ENCODE measurements at places on chromosomes 1 and 21.

- DNase-seq = no peak
Measured at GRCh38 chr1:45815667-45816458, 12.5 kb downstream of the MAST2 start.

GRCh38 chr1:117412472-117412871 lies 45.2 kb downstream of the MAN1A2 start:
- DNase-seq = no peak

- no peak for DNase-seq
Measured at GRCh38 chr1:183893561-183894289, 88.8 kb downstream of the RGL1 start.

DNA sequence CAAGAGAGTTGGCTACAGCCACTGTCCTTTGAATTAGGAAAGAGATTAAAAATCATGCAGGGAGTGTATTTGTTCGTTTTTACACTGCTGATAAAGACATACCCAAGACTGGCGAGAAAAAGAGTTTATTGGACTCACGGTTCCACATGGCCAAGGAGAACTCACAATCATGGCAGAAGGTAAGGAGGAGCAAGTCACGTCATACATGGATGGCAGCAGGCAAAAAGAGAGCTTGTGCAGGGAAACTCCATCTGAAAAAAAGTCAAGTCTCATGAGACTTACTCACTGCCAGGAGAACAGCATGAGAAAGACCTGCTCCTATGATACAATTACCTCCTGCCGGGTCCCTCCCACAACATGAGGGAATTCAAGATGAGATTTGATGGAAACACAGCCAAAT lies 1595.2 kb downstream of the KCNT2 start:
- DNase-seq = no peak

- peak; percentile 75 for DNase-seq
Measured at GRCh38 chr1:181166377-181167196, 78.1 kb downstream of the IER5 start.

DNA sequence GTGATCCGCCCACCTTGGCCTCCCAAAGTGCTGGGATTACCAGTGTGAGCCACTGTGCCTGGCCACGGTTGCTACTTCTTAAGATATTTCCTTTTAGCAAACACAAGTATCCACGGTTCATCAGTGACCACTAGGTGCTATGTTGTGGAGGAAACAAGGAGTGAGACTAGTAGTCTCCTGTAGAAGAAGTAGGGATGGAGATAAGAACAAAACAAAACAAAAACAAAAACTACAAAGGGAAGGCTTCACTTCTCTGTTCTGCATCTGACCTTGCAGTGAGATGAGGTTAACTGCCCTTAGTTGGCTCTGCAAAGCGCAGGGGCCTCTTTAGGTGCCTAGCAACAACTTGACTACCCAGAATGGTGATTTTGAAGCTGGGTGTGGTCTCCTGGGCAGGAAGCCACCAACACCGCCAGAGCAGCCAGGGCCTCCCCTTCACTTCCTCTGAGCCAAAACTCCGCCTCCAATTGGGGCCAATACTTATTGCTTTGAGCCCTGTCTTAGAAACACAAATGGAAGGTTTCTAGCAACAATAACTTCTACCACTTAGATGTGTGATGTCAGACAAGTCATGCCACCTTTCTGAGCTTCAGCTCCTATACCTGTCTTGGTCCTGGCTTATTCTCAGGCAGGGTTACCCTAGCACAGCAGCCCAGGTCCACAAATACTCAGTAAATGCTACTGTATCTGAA lies 12.8 kb upstream of the CDC42 start:
- DNase-seq = no peak

GRCh38 chr1:172697534-172698002 lies 38.7 kb downstream of the FASLG start:
- DNase-seq = no peak

- no peak for DNase-seq
Measured at GRCh38 chr1:177425199-177425598, 254.4 kb downstream of the BRINP2 start.

- no peak for DNase-seq
Measured at GRCh38 chr1:212688341-212689047, 11.1 kb downstream of the BATF3 start.

GRCh38 chr21:42009018-42009830 lies 936 bp downstream of the ZBTB21 start:
- peak; percentile 38 for DNase-seq

- no peak for DNase-seq
Measured at GRCh38 chr1:153886127-153886526, 36.6 kb downstream of the GATAD2B start.

DNA sequence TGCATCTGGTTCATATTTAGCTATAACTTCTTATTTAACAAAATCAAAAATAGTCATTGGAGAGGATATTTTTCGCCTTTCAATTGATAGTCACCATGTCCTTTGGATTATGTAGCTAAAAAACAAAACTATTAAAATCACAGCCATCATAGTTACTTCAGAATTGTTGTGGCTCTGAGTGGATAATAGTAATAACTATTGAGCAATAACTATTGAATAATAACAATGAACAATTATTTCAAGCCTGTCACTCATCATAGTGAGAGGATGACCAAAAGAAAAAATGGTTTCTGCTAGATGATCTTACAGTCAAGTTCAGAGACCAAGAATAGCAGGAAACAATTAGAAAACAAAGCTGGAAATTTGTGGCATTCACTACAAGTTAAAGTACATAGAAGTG lies 38.4 kb upstream of the AGL start:
- DNase-seq = no peak

GRCh38 chr1:156508205-156508954 lies 7.8 kb upstream of the MEF2D start:
- no peak for DNase-seq

DNA sequence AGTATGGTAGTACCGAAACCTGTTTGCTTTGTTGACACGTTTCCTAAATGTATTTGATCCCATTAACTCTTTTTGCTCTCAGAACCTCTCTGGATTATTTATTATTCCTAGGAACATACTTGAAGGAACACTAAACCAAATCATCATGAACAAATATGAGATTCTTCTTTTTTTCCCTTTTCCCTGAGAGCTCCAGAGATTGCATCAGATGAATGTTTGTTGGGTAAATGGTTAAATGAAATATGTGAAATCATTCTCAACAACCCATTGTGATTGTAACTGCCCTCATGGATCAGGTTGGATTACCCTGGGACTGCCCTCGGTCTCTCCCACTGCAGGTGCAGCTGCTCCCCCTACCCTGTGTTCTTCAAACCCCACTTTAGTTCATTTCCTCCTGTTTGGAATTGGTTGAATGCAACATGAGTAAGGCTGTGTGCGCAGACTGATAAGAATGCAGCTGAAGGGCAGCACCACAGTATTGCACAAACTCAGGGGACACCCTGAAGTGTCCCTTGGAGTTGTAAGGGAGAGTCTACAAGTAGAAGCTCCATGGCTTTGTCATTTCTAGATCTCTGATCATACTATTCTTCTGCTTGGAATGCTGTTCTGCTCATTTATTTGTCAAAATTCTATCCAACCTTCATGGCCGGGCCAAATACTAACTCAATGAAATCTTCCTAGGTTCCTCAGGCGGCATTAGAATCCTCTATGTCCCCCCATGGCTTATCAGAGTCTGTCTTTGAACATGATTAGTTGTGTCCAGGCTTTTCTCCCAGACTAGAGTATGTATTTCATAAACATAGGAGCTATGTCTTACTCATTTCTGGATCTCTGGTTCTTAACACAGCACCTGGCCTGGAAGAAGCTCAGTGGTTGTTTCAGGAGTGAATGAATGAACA lies 47.1 kb upstream of the NEK2 start:
- DNase-seq = no peak

DNA sequence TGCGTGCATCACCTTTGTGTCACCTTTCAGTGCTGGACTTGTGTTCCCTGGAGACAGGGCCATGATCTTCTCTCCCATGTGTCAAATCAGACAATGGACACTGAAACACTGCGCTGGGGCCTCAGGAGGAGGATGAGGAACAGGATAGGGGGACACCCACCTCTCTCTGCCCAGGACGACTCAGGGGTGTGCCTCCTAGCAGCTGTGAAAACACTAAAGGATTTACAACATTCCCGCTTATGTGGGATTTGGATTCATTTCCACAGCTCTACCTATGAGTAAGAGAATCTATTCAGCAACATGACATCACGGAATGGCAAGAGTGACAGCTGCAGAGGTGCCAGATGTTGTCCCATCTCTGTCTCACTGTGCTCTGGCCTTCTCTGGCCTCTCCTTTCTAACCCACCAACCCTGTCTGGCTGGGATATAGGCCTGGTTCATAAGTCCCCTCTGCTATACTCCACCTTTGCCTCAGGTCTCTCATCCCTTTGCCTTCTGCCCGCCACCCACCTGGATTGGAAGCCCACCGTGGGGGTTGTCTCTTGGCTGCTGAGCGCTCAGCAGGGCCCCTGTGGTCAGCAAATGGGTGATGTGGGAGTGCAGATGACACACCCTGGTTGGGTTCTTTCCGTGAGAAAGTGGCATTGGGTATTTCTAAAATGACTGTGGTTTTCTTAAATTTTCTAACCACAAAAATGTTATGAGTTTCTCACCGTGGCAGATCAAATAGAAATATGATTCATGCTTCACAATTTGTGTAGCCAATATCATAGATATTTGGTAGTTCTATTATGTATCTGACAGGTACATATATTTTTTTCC lies 47.1 kb upstream of the TLR5 start:
- no peak for DNase-seq

DNA sequence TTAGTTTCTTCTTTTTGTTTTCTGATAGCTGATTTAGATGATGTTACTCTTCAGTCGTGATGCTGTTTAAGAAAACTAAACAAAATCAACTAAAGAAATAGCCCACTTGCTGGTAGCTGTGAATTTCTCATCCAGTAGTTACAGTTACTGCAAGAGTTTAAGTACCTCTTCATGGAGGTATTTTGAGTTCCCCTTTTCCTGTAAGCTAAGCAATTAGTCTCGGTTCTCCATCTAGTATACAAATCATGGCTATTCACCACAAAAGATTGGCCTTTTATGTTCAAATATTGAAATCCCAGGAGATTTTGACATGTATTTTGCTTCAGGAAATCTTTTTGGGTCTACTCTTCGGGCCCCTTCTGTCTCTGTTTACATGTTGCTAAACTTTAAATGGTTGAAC lies 31.1 kb downstream of the HUNK start:
- DNase-seq = no peak

- no peak for DNase-seq
Measured at GRCh38 chr21:44783020-44783696, 18.5 kb downstream of the UBE2G2 start.

DNA sequence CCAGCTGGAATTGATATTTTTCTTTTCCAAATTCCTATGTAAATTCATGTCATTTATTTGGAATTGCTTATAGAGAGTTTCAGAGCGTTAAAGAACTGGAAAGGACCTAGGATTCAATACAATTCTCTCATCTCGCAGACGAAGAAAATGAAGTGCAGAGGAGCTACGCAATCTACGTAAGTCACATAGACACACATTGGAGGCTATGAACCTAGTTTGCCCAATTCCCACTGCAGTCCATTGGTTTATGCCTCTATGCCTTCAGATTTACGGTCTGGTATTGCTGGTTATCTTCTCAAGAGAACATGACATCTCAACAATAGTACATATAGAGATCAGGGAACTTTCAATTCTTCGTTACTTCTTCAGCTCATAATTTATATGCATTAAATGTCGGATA lies 971 bp upstream of the RNF2 start:
- peak; percentile 2 for DNase-seq

DNA sequence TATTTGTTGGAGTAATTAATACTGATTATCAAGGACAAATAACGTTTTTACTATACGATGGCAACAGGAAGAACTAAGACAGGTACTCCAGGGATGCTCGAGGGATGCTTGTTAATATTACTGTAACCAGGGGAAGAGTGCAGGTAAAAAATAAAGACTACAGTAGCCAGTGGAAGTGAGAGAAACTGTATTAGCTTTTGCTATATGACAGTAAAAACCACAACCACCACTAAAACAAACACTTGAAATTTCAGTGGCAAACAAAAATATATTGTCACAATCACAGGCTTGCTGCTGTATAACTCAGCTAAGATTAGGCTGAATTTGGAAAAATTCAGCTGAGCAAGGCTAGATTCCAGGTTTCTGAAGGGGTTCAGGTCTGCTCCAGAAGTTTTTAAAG lies 812.6 kb upstream of the ADGRL4 start:
- DNase-seq = no peak

DNA sequence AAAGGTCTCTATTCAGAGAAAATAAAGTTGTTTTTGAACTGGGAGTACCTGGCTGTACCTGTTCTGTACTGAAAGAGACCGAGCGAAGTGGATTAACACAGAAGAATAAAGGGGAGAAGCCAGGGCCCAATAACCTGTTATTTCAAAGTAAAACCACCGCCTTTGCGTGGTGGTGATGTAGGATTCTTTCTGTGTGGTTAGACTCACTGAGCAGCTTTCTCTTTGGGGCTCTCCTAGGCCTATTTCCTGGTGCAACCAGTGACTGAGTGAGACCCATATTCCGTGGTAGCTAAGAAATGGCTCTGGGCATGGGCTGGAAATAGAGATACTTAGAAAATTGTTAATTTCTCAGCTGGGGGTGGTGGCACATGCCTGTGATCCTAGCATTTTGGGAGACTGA lies 99.9 kb downstream of the XCL2 start:
- no peak for DNase-seq

- DNase-seq = no peak
Measured at GRCh38 chr1:204339541-204339940, 20.2 kb downstream of the PLEKHA6 start.

- DNase-seq = peak; percentile 17
Measured at GRCh38 chr1:99766378-99766800, at the start of gene FRRS1. Gene FRRS1 (minus strand): TSS chr1:99766635. CDS start chr1:99748768, 17,867 bp downstream.

Data from putamen (tissue), 1 donor.